ENCODE measurements at places on chromosomes 3 and 15. TPM values are rescaled to one million over a fixed set of nuclear protein-coding genes. Genes with fewer than 3 reads are reported as not detected.

The DUOXA2 gene
- total RNA-seq, result not detected

The MYD88 gene
- total RNA-seq, result 28.6 TPM

GRCh38 chr3:29942297-29942696 lies 661.4 kb downstream of the RBMS3 start:
- DNase-seq, result no peak

GRCh38 chr3:197366301-197367044 lies 68.1 kb upstream of the DLG1 start:
- DNase-seq, result no peak

GRCh38 chr15:66775127-66776105 lies 73.4 kb downstream of the SMAD6 start:
- DNase-seq, result no peak

The A4GNT gene
- not detected for total RNA-seq

The RSL24D1 gene
- 163 TPM for total RNA-seq

Measured in OCI-LY7 (cell line).